SJCRH30 (cell line): ENCODE measurements at places on chromosomes 6 and 20. TPM values are rescaled to one million over a fixed set of nuclear protein-coding genes. Genes with fewer than 3 reads are reported as not detected.

- no peak for DNase-seq
These were observed 73.2 kb downstream of the BCKDHB start for GRCh38 chr6:80179695-80180094.

Gene FAM83C
- total RNA-seq = 0.10 TPM in 1 of 2 replicates, not detected in the other

- DNase-seq = no peak
These were observed 126.7 kb downstream of the RTN4IP1 start for GRCh38 chr6:106502559-106502958.

DNA sequence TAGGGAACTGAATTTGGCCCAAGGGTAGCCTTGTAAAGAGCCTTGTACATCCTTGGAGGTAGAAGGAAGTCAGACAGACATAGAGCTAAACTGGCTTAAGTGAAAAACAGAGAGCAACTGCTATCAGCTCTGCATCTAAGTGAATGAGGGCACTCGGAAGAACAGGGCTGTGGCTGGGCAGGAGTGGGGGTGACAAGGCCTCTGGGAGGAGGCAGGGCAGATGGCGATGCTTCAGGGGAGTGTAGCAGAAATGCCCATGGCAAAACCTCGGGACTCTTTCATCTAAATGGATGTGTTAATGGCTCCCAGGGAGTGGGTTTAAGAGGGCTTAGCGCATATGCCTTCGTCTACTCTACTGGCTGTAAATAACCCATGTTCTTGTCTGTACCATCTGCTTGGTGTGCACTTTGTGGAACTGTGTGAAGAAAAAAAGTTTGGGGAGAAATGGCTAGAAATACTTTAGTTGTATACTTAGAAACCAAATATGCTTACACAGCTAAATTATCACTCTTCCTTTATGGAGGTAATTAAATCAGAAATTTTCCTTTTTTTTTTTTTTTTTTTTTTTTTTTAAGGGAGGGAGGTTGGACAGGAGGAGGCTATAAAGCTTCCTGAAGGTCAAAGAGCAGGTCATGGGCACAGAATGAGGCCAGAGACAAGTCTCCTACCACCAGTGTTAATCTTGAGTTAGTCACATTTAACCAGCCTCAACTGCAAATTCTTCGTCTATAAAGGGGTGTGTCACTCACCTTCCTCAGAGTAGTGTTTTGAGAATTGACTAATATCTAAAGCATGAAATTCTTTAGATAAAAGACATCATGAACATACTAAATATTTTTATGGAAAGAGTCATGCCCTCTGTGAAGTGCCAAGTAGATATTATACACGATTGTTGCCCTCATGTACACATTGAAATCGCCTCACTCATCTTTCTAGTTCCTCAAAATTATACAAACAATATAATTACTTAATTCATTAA lies 60.9 kb downstream of the FYN start:
- DNase-seq = no peak

DNA sequence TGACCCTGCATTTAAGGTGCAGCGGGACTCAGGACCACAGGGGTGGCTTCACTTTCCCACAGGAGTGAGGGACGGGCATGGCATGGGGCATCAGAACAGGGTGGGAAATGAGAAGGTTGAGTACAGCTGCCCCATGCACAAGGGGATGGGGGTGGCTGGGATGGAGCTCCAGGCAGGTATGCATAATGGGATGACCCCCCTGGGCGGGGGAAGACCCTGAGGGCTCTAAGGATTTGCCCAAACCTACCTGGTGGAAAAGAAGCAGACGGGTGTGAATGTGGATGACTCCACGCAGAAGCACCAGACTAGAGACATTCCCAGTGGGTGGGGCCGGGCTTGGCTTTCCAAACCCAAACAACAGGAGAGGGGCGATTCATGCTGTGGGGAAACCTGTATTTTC lies 200.3 kb downstream of the SYNDIG1 start:
- DNase-seq = no peak

- no peak for DNase-seq
These were observed 173.1 kb downstream of the ZMYND8 start for GRCh38 chr20:47183367-47183766.

DNA sequence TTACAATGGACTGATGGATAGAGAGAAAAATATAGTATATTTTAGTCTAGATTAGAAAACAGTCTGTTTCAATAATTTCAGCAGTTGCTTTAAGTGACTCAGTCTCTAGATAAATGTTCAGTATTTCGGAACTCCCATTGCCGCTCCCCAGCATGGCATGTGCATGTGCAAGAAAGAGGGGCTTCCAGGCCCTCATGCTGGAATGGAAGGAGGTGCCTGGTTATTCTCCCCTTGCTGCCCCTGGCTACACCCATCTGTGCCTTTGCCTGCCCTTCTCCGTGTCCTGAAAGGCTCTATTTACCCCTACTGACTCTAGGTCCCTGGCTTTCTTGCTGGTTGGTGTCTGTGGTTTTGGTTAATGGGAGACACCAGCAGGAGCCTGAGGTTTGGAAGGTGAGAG lies 115.7 kb upstream of the IFNGR1 start:
- no peak for DNase-seq

GRCh38 chr6:39657355-39658135 lies 67.7 kb downstream of the KIF6 start:
- no peak for DNase-seq

Gene LINC00237
- total RNA-seq = not detected in 2 replicates

DNA sequence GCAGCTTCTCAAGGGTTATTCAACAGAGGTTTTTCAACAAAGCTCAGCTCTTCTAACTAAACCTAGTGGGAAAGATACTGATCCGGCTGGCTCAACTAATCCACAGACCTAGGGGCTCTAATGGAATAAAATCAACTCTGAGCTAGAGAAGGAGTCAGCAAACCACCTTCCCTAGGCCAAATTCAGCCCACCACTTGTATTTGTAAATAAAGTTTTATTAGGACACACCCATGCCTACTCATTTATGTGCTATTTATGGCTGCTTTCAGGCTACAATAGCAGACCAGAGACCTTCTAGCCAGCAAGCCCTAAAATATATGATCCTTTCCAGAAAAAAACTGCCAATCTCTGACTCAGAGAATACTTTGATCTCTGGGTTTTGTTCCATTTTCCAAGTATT lies 6.0 kb upstream of the RAB22A start:
- DNase-seq = no peak

DNA sequence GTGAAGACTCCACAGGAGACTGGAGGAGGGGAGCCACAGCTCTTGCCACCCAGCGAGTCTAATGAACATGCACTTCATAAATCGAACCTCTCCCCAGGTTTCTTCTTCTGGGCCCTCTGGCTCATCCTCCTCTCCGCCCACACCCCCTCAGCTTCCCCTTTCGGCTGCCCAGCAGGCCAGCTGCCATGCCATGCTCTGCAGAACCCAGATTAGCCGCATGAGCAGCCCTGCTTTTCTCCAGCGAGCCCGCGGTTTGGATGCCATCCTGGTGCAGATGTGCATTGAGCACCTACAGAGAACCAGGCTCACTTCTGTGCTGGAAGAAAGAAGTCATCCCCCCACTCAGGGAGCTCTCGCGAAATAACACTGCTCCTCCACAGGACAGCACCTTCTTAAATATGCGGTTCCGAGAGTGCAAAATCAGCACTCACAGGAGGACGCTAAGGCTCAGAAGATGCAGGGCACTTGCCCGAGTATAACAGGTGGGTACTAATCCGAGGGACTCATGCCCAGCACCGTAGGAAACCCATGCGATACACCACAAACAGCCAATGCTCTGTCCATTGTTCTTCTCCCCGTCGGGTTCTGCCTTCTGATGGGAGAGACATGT lies 143.0 kb upstream of the THBS2 start:
- no peak for DNase-seq

DNA sequence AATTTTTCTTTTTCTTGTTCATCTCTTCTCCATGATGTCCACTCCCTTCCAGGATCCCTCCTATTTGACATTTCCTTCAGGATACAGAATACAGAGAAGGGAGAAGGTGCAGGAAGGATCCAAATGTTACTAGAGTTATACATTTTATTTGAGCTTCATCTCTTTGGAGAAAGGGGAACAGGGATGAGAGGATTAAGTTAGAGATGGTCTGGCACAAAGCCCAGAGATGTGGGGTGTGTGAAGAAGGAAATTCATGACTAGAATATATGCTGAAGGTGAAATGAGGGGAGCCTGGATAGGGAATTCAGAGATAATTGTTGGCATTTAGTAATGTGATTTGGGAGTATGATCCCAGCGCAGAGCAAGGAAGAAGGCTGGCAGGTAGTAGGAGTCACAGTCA lies 22.5 kb upstream of the SRPK1 start:
- DNase-seq = no peak

Gene HLA-G
- not detected in 2 replicates for total RNA-seq

- DNase-seq = no peak
These were observed 2.8 kb upstream of the COL20A1 start for GRCh38 chr20:63290136-63290676.

Gene SYNE1
- total RNA-seq = 25.4 and 27.3 TPM in 2 replicates

Gene TFAP2C
- not detected in 2 replicates for total RNA-seq

Gene CLPSL2
- total RNA-seq = not detected in 2 replicates

Gene IL17F
- total RNA-seq = not detected in 2 replicates

DNA sequence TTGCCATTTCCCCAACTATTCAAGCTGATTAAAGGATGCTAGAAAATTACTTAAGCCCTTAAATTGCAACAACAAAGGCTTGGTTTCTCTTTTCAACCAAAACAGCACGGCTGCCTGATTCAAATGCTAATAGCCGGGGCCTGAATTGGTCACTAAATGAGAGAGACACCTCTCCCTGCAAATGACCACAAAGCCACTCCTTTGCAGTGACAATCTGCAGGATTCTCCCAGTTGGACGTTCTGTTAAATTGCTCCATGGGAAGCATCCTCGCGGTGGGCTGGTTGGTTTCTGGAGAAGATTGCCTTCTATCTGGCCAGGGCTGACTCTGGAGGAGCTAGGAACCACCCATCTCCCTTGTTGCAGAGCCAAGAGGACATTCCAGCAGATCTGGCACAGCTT lies 29.7 kb upstream of the TBXT start:
- DNase-seq = no peak

Gene KHDRBS2
- total RNA-seq = not detected in 2 replicates

GRCh38 chr20:12717061-12717460 lies 291.7 kb upstream of the SPTLC3 start:
- no peak for DNase-seq

DNA sequence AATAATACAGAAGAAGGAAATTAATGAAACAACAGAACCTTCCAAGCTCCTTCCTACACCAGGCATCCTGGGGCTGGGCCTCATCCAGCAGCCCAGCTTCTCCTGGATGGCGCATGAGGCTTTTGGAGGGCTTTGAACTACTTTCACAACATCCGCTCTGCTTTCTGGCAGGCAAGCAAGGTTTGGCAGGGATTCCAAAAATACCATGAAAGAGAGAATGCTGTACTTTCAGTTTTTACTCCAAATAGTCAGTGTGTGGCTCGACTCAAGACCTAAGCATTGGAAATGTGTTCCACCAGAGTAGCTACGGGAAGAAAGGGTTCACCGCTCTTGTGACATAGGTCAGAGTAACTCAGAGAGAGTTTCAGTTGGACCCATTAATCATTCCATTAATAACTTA lies 125.4 kb downstream of the OPRM1 start:
- DNase-seq = no peak

Gene FAM184A
- 8.9 and 11.3 TPM in 2 replicates for total RNA-seq

Gene CST7
- not detected in 2 replicates for total RNA-seq

DNA sequence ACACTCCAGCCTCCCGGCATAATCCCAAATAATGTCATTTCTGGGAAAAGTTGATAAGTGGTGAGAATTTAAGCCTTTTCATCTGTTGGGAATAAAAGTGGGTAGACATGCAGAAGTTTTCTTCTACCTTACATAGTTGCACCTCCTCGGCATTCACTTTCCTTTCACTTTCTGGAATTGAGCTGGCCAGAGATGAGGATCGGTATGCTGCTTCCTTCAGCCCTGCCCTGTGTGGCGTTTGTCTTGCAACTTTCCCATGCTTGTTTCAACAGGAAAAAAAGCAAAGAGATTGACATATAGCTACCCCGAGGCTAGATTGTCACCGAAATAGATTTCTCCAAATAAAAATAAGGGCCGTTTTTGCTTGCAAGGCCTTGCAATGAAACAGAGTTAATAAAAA lies 65.8 kb upstream of the JAG1 start:
- no peak for DNase-seq

- peak; percentile 77 for DNase-seq
These were observed 7.9 kb downstream of the EMILIN3 start for GRCh38 chr20:41358717-41359116.

DNA sequence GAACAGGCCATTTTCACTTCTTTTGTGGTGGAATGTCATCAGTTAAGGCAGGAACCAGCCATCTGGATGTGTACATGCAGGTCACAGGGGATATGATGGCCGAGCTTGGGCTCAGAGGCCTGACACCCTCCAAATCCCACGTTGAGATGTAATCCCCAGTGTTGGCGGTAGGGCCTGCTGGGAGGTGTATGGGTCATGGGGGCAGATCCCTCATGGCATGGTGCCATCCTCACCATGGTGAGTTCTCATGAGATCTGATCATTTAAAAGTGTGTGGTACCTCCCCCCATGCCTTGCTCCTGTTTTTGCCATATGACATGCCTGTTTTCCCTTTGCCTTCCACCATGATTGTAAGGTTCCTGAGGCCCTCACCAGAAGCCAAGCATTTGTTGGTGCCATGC lies 26.8 kb downstream of the WDR27 start:
- DNase-seq = no peak

DNA sequence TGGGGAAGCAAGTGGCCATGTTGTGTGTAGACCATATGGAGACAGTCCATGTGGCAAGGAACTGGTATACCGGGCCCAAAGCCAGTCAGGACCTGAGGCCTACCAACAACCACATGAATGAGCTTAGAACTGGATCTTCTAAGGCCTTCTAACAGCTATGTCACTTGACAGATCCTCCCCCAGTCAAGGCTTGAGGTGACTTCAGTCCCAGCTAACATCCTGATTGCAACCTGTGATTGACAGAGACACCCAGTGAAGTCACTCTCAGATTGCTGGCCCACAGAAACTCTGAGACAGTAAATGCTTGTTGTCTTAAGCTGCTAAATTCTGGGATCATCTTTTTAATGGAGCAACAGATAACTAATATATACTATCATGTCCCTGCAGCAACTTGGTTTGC lies 32.9 kb downstream of the AHI1 start:
- DNase-seq = no peak

DNA sequence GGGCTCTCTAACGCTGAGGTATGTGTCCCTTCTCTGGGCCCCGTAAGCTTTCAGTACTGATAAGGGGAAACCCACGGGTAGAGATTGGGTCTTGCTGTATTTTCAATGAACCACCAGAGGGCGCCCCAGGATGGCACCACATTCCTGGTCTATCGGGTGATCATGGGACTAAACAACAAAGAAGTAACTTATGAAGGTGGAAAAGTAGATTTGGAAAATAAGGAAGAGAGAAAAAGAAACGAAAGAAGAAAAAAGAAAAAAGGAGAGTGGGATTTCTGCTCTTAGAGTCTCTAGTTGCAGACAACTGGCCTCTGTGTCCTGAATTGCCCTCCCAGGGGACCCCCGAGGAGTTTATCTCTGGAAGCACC lies 93.8 kb downstream of the GMPR start:
- peak; percentile 65 for DNase-seq

Gene TMEM244
- total RNA-seq = not detected in 2 replicates

DNA sequence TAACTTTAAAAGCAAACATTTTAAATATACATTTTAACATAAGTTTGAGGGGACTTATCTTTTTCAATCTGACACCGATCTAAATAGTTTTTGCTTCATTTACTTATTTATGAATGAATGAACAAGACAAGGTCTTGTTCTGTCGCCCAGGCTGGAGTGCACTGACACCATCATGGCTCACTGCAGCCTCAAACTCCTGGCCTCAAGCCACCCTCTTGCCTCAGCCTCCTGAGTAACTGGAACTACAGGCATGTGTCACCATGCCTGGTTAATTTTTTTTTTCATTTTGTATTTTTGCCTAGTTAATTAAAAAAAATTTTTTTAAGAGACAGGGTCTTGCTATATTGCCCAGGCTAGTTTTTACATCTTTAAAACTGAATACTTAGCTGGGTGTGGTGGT lies 25.4 kb downstream of the FBXO9 start:
- DNase-seq = no peak
